ENCODE measurements at places on chromosomes 16 and 17.

DNA sequence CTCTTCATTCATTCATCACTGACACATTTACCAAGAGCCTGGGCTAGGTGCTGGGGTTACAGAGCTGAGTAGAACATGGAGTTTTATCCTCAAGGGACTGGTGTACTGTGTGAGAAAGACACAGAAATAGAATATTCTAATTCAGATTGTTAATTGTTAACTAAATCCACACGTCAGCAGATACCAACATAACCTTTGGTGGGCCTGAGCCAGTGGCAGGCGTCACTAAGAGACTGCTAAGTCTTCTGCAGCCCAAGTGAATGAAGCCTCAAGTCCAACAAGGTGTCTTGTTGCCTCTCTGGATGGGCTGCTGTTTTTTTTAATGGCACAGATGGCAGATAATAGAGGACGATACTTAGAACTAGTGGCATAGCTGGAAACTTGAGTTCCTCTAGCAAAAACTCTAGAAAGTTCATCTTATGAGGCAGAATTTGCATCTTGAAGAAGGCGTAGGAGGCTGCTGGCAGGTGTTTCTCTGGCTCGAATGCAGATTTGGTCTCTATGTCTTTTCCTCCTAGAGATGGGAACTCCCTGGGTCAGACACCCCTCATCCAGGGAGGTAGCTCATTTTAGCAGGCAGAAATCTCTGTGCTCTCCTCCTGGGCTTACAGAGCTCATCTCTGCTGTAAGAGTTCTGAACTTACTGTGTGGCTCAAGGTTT, 179.5 kb downstream of the NTN1 start:
- no peak for DNase-seq

DNA sequence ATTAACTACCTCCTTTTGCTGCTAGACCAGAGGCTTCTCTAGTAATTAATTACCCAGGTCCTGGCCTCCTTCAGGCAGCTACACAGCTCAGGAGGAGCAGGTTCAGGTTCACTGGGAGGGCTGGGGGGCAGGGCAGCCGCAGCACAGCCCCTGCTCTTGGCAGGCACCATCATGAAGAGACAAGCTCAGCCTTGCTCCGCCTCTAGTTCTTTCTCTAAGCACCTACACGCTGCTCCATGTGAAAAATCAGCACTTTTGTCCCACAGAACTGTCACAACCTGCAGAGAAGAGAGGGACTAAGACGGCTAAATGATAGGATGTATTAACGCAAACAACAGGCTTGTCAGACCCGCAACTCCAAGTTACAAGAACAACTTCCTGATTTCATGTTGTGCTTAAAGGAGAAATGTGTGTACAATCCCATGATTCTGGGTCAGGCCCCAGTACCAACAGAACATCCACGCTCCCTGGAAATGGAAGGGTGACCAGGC, 53.4 kb downstream of the GRB2 start:
- DNase-seq, result no peak

GRCh38 chr16:23803591-23804123, 32.1 kb upstream of the PRKCB start:
- no peak for DNase-seq

GRCh38 chr17:2331303-2331702, 5.0 kb downstream of the TSR1 start:
- DNase-seq, result no peak

GRCh38 chr16:23929856-23930255, 94.1 kb downstream of the PRKCB start:
- no peak for DNase-seq

- no peak for DNase-seq
Measured at GRCh38 chr17:46948544-46948943, 25.6 kb downstream of the GOSR2 start.

DNA sequence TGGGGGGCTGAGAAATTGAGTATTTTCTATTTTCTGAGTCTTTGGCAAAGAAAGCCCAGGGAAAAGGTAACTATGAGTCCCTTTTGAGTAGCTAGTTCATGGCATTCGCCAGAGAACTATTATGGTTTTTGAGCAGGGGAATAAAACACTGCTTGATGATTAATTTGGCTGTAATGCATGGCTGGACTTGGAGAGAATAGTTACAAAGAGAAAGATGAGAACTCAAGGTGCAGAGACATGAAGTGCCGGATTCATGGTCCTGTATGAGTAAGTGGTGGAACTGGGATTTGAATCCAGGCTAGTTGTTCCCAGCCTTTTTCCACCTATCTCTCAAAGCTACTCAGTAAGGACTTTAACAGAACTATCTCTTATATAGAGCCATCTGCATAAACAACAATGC, 266.6 kb downstream of the CA10 start:
- no peak for DNase-seq

- DNase-seq, result no peak
Measured at GRCh38 chr17:18109935-18110485, 1.5 kb downstream of the MYO15A start.

- no peak for DNase-seq
Measured at GRCh38 chr16:563072-563644, 3.0 kb downstream of the PRR35 start.

DNA sequence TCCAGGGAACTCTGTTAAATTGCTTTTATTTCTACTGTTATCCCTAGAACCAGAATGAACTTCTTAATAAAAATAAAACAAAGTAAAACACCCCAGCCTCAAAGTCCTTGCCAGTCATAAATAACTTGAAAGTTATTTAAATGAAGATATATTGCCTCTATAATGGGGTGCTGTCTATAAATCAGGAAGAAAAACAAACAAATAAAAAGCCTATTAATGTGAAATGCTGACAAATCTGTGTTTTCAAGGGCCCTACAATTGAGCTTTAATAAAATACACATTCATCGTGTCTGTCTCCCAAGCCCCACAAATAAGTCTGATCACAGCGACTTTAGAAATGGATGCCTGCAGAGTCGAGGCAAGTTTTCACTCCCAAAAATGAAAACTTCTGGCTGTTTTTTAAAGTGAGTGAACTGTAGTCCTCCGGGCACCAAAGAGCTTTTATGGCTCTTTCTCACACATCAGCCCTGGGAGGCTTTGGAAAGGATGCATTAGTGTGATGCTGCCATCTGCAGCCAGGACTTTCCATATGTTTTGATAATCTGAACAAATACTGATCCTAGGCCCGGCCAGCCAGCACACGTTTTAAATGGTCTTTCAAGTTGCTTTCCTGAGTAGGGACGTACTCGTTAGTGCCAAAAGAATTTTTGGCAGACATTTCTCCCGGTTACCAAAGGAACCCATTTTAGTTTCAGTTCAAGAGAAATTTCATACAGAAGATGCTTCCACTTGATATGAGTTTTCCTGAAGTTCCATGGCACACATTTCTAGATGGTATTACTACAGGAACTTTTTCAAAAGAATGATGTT, 16.3 kb downstream of the NACA2 start:
- DNase-seq, result peak; percentile 36

- no peak for DNase-seq
Measured at GRCh38 chr17:8954339-8954738, 11.2 kb downstream of the PIK3R5 start.

- peak; percentile 88 for DNase-seq
Measured at GRCh38 chr16:67181346-67181745, 2.4 kb downstream of the MATCAP1 start.

GRCh38 chr17:12098568-12098967, 77.9 kb downstream of the MAP2K4 start:
- no peak for DNase-seq

- no peak for DNase-seq
Measured at GRCh38 chr17:68853439-68853838, 101.8 kb downstream of the ABCA8 start.

- DNase-seq, result no peak
Measured at GRCh38 chr16:53506254-53506653, 3.2 kb upstream of the AKTIP start.

GRCh38 chr16:54208237-54208636, 78.3 kb downstream of the IRX3 start:
- DNase-seq, result no peak

DNA sequence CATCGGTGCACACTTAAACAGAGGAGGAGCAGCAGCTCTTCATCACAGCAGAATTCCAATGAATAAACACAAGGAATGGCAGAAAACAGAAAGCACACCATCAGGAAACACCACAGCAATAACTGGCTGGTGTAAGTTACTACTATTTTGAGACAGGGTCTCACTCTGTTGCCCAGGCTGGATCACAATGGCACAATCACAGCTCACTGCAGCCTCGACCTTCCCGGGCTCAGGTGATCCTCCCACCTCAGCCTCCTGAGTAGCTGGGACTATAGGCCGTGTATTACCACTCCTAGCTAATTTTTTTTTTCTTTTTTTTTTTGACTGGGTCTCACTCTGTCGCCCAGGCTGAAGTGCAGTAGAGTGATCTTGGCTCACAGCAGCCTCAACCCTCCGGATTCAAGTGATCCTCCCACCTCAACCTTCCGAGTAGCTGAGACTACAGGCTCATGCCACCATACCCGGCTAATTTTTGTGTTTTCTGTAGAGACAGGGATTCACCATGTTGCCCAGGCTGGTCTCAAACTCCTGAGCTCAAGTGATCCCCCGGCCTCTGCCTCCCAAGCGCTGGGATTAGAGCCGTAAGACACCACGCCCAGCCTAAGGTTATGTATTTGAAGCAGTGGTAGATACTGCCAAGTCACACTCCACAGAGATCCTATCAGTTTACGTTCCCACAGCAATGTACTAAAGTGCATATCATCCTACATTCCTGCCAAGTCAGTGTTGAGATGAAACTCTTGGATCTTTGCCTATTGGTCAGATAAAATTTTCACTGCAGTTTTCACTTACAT, 20.7 kb downstream of the TRAP1 start:
- DNase-seq, result peak; percentile 84

GRCh38 chr16:69073181-69073702, 32.2 kb upstream of the HAS3 start:
- DNase-seq, result peak; percentile 75

DNA sequence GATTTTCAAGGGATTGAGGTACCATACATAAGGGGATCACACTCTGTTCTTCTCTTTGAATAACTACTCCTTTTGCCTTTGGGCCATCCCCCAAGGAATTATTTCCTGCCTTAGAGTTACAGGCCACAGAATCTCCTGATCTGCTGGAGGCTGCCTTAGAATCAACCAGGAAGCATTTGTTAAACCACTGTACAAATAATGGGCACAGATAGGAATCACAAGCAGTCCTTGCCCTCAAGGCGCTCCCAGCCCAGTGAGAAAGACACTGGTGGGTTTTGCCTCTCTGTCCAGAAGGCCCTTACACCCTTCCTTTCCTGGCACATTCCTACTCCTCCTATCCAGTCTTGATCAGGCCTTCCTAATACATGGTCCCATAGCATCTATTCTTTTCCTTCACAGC, 45.9 kb downstream of the MRTFB start:
- no peak for DNase-seq

DNA sequence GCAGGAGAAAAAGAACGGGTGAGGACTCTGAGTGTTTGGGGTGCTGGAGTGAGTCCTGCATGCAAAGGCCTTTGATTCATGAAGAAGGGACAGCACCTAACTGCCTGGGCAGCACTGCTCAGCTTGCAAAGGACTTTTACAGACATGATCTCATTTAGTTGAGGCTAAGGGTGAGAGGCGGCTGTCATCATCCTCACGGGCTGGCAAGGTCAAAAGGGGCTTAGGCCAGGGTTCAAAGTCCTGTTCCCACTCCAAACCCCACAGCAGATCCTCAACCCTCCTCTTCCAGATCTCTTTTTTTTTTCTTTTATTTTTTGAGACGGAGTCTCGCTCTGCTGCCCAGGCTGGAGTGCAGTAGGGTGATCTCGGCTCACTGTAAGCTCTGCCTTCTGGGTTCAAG, 4.8 kb downstream of the RHBDF2 start:
- no peak for DNase-seq

GRCh38 chr16:63230421-63231040, 1194.3 kb upstream of the CDH8 start:
- DNase-seq, result no peak

DNA sequence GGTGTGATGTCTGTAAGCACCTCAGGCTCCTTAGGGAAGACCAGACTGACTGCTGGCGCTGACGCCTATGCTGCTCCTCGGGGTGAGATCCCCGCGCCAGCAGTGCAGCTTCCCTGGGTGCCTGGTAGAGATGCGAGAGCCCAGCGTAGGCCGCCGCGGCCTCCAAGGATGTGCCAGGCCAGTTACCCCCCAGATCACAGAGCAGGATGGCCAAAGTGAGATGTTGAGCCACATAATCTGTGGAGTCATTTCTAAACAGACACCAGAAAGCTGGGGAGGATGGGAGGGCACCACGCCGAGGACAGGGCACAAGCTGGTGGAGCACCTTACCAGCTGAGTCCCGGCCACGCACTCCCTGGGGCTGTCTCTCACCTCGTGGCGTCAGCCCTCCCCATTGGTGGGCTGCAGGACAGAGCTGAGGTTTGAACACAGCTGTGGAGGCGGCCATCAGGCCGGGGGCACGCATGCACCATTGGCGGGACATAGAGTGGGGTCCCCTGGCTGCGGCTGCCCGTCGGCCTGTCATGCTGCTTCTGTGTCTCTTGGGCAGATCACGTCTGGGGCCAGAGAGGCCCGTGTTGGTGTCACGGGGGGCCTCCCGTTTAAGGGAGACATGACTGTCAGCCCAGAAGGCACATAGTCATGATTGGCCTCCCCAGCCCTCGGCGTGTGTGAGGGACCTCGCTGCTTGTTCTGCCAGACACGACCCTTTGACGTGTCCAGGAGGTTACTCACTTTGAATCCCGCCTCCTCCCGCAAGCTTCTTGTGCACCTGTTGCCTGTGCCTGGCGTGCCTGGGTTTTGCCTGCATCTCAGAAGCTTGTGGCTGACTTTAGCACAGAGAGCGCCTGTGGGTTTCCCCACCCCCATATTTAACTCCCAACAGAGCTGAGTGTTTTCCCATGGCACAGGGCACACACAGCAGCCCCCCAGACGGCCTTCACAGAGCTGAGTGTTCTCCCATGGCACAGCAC, 21.9 kb downstream of the MAPK8IP3 start:
- DNase-seq, result no peak

DNA sequence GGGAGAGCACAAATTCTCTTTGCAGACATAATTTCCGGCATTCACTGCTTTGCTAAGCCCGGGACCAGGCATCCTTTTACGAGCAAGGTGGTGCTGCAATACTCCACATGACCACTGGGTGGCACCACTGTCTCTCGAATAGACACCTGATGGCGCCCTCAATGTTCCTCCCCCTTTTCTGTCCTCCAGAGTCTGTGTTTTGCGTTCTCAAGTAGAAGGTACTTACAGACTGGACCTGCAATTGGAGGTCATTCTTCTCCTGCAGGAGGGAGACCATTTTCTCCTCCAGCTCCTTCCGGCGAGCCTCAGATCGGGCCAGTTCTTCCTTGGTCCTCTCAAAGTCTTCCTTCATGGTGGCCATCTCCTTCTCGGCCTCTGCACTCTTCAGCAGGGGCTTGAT, 45.2 kb downstream of the MYH13 start:
- peak; percentile 85 for DNase-seq

DNA sequence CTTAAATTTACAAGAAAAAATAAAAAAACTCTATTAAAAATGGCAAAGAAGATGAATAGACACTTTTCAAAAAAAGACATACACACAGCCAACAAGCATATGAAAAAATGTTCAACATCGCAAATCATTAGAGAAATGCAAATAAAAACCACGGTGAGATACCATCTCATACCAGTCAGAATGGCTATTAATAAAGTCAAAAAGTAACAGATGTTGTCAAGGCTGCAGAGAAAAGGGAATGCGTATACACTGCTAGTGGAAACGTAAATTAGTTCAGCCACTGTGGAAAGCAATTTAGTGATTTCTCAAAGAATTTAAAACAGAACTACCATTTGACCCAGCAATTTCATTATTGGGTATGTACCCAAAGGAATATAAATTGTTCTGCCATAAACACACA, 31.4 kb downstream of the CAPNS2 start:
- DNase-seq, result peak; percentile 5

All from fibroblast of upper back skin (primary cell).